ENCODE measurements at places on chromosomes 13 and 19.

DNA sequence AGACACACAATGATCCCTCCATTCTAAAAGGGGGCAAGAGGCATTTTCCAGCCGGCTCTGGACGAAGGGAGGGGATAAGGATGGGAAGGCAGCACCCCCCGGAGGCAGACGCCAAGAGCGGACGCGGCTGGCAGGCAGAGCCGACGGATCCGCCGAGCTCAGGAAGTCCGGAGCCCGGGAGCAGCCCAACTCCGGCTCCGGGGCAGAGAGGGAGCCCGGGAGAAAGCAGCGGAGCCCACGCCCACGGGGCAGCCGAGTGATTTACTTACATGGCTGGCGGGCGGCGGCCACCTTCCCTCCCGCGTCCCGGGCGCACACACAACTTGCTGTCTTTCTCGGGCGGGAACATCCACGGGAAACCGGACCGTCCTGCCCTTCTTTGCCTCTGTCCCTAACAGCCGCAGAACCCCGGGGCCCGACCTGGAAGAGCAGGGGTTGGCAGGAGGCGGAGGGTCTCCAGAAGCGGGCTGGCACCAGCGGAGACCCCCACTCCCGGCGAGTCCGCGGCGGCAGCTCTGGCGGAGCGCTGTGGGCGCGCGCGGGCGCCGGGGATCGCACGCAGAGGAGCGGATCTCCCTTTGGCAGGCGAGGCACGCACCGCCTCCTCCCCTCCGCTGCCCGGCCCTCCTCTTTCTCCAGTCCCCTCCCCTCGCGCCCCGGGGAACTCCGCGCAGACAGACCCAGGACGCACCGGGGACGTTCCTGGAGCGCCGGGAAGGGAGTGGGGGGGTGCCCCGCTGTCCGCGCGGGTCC, at the start of gene LHFPL6:
Gene LHFPL6, minus strand, starts transcription at position 580 of the 753 bp plus-strand sequence.
- DNase-seq = peak; percentile 92

GRCh38 chr19:1522838-1523237, 1.0 kb upstream of the PLK5 start:
- DNase-seq = no peak

GRCh38 chr13:47680748-47681147, 320.3 kb downstream of the SUCLA2 start:
- DNase-seq = no peak

DNA sequence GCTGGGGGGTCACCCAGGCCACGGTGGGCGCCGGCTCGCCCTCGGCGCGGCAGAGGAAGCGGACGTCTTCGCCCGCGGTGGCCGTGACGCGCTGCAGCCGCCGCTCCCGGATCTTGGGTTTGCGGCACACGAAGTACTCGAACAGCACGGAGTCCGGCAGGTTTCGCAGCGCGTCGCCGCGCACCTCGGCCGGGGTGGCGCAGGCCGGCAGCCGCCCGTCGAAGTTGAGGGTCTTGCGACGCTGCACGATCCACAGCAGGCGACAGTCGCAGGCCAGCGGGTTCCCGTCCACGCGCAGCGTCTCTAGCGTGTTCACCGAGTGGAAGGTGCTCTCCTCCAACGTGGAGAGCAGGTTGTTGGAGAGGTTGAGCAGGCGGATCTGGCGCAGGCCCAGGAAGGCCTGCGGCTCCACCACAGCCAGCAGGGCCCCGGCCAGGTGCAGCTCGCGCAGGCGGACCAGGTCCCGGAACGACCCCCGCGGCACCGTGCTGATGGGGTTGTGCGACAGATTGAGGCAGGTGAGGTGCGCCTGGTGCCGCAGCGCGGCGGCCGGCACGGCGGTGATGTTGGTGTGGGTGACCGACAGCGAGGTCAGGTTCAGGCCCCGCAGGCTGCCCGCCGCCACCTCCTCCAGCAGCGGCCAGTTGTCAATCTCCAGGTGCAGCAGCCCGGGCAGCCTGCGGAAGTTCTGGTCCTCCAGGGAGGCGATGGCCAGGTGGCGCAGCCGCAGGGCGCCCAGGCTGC, 8.6 kb upstream of the PEAK3 start:
- peak; percentile 66 for DNase-seq

- DNase-seq = no peak
These were observed 15.3 kb downstream of the ZBTB7A start for GRCh38 chr19:4051175-4052101.

- DNase-seq = no peak
These were observed 329.7 kb upstream of the HTR2A start for GRCh38 chr13:47226516-47226915.

DNA sequence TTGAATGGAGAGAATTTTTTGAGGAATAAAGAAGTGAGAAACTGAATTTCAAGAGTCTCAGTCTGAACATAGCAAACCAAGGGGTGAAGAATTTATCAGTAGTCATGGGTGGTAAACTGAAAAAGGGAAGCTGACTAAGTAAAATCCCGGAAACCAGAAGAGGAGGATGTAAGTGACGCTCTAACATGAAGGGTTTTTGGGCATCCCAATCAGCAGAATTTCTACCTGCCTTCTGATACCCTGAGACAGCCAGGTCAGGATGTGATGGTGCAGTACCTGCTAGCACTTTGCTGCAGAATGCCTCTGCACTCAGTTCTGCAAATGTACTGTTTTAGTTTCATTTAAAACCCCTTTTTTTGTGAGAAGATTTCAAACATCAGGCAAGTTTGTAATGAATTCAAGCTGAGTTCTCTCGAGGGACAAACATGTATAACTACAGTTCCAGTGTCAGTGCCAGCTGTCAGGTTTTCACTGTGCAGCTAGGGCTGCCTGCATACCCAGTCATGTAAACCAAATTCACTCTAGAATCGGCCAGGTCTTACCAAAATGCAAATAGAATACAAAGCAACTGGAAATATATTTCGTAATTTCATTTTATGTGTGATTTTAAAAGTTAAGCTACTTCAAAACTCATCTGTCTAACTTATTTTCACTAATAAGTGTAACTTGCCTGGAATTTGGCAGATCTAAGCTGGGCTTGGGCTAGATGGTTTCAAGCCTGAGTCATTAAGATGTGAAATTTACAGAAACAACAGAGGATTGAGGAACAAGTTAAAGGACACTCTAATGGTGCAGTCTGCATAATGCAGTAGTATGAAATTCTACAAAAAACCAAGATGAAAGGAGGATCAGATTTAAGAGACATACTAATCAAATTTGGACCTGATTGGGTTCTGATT, 13.8 kb downstream of the METTL21C start:
- no peak for DNase-seq

- DNase-seq = no peak
These were observed 4.3 kb upstream of the NAXD start for GRCh38 chr13:110610955-110611595.

DNA sequence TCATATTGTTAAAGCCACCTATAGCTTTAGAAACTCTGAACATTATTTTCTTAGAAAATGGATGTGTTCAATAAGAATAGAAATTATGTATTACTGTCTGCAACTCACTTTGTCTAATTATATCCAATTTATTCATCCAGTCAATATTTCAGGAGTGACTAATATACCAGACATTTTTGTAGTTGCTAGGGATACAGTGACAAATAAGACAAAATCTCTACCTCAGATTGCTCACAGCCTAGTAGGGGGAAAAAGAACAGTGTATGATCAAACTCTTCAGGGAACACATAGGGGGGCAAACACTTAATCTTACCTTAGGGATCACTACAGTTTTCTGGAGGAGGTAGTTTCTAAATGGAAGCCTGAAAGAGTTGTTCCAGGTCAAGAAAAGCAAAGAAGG, 8.6 kb downstream of the BRCA2 start:
- DNase-seq = no peak

All from ELF-1 (cell line).